H7 (cell line): ENCODE measurements at places on chromosomes 7 and 10. TPM values are rescaled to one million over a fixed set of nuclear protein-coding genes. Genes with fewer than 3 reads are reported as not detected.

The HOXA11 gene
- total RNA-seq = not detected in 2 replicates

The GAD2 gene
- total RNA-seq = 1.8 and 2.7 TPM in 2 replicates

The CHAT gene
- not detected in 2 replicates for total RNA-seq

The PRR15 gene
- total RNA-seq = 11.7 and 12.3 TPM in 2 replicates

The ASB10 gene
- not detected in 2 replicates for total RNA-seq

The YAE1 gene
- 16.1 and 26.0 TPM in 2 replicates for total RNA-seq

The CTAGE8 gene
- total RNA-seq = not detected in 2 replicates

The CALHM2 gene
- 2.4 and 3.4 TPM in 2 replicates for total RNA-seq

The ITIH5 gene
- 0.67 and 1.9 TPM in 2 replicates for total RNA-seq

The TMEM196 gene
- total RNA-seq = 0.04 and 0.21 TPM in 2 replicates

The C10orf62 gene
- not detected in 2 replicates for total RNA-seq

The CD36 gene
- under 0.01 TPM in 1 of 2 replicates, not detected in the other for total RNA-seq

The CPED1 gene
- not detected in 2 replicates for total RNA-seq

The TRDMT1 gene
- 8.0 and 8.6 TPM in 2 replicates for total RNA-seq

The SLC35B4 gene
- total RNA-seq = 18.5 and 18.6 TPM in 2 replicates

The AKR1C4 gene
- total RNA-seq = not detected in 2 replicates

The CLDN4 gene
- total RNA-seq = 2.0 and 2.1 TPM in 2 replicates

The GPR26 gene
- 0.03 and 0.07 TPM in 2 replicates for total RNA-seq
